ENCODE measurements at places on chromosomes 1 and 21. TPM values are rescaled to one million over a fixed set of nuclear protein-coding genes. Genes with fewer than 3 reads are reported as not detected.

GRCh38 chr1:213622365-213623063 lies 365.3 kb upstream of the PROX1 start:
- DNase-seq: no peak
- no peak overlapping the region for H3K27ac ChIP-seq
- H3K27me3 ChIP-seq: no peaks in the 10 kb centered on the region
- H3K36me3 ChIP-seq: no peaks in the 10 kb centered on the region
- no peaks in the 10 kb centered on the region for H3K4me1 ChIP-seq

The RAB7B gene
- 9.1 TPM for total RNA-seq

GRCh38 chr1:24325587-24326449 lies 6.7 kb downstream of the GRHL3 start:
- no peaks in the 10 kb centered on the region for H3K36me3 ChIP-seq
- H3K4me3 ChIP-seq: no peak overlapping the region
- H3K27me3 ChIP-seq: peaks cover 57% of the 10 kb centered on the region
- H3K4me1 ChIP-seq: no peaks in the 10 kb centered on the region
- DNase-seq: no peak

The BCL2L15 gene
- total RNA-seq: under 0.01 TPM

DNA sequence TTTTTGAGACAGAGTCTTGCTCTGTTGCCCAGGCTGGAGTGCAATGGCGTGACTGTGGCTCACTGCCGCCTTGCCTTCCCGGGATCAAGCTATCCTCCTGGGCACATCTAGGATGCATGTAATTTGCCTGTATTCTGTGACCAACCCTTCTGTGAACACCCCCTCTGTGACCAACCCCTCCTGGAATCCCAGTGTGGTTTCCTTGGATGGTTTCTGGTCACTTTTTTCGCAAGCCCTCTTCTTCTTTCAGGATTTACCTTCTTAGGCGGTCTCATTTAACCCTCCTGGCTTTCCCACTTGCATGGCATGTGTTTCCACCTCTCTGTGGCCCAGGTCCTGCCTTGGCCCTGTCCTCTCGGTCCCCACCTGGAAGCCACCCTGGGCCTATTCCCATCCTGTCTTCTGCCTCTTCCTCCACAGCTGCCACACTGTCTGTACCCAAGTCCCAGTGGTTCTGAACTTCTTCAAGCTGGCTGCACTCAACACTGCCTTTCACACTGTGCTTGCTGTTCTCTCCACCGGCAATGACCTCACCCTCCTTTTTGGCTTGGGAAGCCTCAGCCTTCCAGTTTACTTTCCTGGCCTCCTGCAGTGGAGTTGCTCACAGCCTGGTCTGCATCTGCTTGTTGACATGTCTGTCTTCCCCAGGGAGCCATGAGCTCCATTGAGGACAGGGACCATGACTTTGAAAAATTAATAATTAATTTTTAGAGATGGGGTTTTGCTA lies 57.0 kb downstream of the DISC1 start:
- H3K27me3 ChIP-seq: no peaks in the 10 kb centered on the region
- no peaks in the 10 kb centered on the region for H3K4me1 ChIP-seq
- H3K36me3 ChIP-seq: no peaks in the 10 kb centered on the region
- no peak overlapping the region for H3K27ac ChIP-seq
- no peak overlapping the region for H3K4me3 ChIP-seq
- DNase-seq: no peak

GRCh38 chr1:167916766-167917511 lies 3.0 kb upstream of the ADCY10 start:
- DNase-seq: no peak
- no peak overlapping the region for H3K4me3 ChIP-seq
- H3K36me3 ChIP-seq: no peaks in the 10 kb centered on the region
- peaks cover 2% of the 10 kb centered on the region for H3K4me1 ChIP-seq
- no peaks in the 10 kb centered on the region for H3K27me3 ChIP-seq

DNA sequence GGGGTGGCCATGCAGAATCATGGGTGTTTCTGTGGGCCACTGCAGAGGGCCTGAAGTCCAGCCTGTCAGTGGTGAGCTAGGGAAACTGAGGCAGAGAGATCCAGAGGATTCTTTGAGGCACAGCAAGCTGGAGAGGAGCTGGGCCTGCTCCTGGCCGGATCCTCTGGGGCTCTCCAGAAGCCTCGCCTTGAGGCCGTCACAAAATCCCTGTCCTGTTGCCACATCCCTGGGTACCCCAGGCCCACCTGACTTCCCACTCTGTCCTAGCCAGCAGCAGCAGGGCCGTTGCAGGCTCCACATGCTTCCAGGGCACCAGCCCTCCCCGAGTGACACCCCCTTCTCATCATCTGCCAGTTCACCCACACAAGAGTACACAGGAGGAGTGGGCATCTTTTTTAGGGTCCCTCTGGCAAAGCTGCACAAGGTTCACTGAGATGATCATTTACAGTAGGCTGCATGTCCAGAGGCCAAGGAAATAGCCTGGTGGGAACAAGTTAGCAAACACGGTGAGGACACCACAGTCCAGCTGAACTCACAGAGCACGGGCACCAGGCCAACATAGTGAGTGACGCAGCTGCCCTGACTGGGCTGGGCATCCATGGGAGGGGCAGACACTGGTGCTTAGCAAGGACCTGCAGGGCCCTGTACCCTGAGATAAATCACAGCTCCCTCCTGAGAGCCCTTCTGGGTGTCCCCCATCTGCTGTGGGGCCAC lies 25.1 kb upstream of the TSPEAR start:
- no peak overlapping the region for H3K27ac ChIP-seq
- H3K4me3 ChIP-seq: no peak overlapping the region
- no peaks in the 10 kb centered on the region for H3K4me1 ChIP-seq
- no peak for DNase-seq
- no peaks in the 10 kb centered on the region for H3K27me3 ChIP-seq

GRCh38 chr1:64909031-64909430 lies 57.3 kb downstream of the JAK1 start:
- DNase-seq: no peak
- H3K4me1 ChIP-seq: no peaks in the 10 kb centered on the region
- no peak overlapping the region for H3K4me3 ChIP-seq
- H3K27ac ChIP-seq: no peak overlapping the region
- no peaks in the 10 kb centered on the region for H3K27me3 ChIP-seq

DNA sequence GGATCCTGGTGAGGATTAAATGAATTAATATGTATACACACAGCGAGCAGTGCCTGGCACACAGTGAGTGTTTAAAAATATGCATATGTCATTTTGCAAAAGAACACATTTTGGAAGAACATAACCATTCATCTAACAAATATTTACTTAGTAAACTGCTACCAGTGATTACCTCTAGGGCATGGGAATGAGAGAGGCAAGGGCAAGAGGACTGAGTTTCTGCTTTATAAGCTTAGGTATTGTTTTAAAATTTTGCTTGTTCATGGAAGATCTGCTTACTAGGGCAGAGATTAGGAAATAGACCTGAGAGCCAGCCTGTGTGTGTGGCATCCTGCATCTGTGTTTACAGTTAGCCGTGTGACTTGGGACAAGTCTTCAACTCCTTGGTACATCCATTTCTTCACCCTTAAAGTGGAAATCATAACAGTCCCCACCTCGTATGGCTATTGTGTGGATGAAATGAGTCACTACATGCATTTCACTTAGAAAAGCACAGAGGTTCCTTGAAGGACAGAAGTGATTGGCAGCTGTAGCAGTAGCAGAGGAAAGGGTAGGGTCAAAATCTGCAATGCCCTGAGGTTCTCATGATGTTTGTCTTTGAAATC lies 198.5 kb upstream of the FMN2 start:
- no peak for DNase-seq
- H3K4me3 ChIP-seq: no peak overlapping the region
- H3K36me3 ChIP-seq: no peaks in the 10 kb centered on the region
- H3K27ac ChIP-seq: no peak overlapping the region
- no peaks in the 10 kb centered on the region for H3K27me3 ChIP-seq
- H3K4me1 ChIP-seq: no peaks in the 10 kb centered on the region

The RABIF gene
- total RNA-seq: 5.9 TPM

DNA sequence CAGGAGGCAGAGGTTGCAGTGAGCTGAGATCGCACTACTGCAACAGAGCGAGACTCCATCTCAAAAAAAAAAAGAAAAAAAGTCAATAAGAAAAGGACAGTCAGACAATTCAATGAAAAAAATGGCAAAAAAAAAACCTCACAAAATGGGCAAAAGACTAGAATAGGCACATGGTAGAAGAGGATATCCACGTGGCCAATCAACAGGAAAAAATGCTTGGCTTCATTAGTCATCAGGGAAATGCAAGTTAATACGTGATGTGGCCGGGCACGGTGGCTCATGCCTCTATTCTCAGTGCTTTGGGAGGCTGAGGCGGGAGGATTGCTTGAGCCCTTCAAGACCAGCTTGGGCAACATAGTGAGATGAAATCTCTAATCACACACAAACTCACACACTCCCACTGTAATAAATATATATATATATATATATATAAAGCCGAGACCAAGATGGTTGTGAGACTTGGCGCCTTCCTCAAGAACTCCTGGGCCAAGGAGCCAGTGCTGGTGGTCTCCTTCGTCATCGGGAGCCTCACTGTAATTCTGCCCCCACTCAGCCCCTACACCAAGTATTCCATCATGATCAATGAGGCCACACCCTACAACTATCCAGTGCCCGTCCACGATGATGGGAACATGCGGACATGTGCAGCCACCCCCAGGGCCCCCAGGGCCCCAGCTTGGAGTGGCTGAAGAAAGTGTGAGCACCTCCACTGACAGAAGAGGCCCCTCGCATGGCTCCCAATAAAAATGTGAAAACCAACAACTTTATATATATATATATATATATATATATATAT lies 22.9 kb upstream of the LEFTY2 start:
- no peak overlapping the region for H3K27ac ChIP-seq
- H3K4me3 ChIP-seq: no peak overlapping the region

The CA6 gene
- total RNA-seq: not detected

- H3K36me3 ChIP-seq: no peaks in the 10 kb centered on the region
- DNase-seq: no peak
- no peaks in the 10 kb centered on the region for H3K27me3 ChIP-seq
These were observed 302.1 kb upstream of the RRP15 start for GRCh38 chr1:217983051-217983375.

- no peaks in the 10 kb centered on the region for H3K4me1 ChIP-seq
- DNase-seq: peak; percentile 39
These were observed 30.6 kb downstream of the FAF1 start for GRCh38 chr1:50929376-50929958.

- DNase-seq: no peak
- no peaks in the 10 kb centered on the region for H3K36me3 ChIP-seq
- no peaks in the 10 kb centered on the region for H3K27me3 ChIP-seq
- H3K27ac ChIP-seq: no peak overlapping the region
- no peaks in the 10 kb centered on the region for H3K4me1 ChIP-seq
These were observed 194.2 kb upstream of the FMN2 start for GRCh38 chr1:239897458-239897857.

The SNRNP40 gene
- total RNA-seq: 96.6 TPM

The PTPN7 gene
- not detected for total RNA-seq

The RHD gene
- total RNA-seq: not detected

- no peak for DNase-seq
- H3K27me3 ChIP-seq: no peaks in the 10 kb centered on the region
- H3K27ac ChIP-seq: no peak overlapping the region
- no peaks in the 10 kb centered on the region for H3K4me1 ChIP-seq
- H3K36me3 ChIP-seq: no peaks in the 10 kb centered on the region
- H3K4me3 ChIP-seq: no peak overlapping the region
These were observed 141.8 kb downstream of the HIVEP3 start for GRCh38 chr1:41776891-41777441.

The NFASC gene
- total RNA-seq: 16.5 TPM

GRCh38 chr21:46122237-46122671 lies 24.3 kb downstream of the COL6A2 start:
- DNase-seq: peak; percentile 71
- H3K4me1 ChIP-seq: no peaks in the 10 kb centered on the region
- H3K27ac ChIP-seq: no peak overlapping the region
- H3K27me3 ChIP-seq: no peaks in the 10 kb centered on the region

GRCh38 chr1:20481643-20482498 lies 4.1 kb downstream of the CAMK2N1 start:
- DNase-seq: no peak
- no peaks in the 10 kb centered on the region for H3K27me3 ChIP-seq
- peaks cover 38% of the 10 kb centered on the region for H3K4me1 ChIP-seq

DNA sequence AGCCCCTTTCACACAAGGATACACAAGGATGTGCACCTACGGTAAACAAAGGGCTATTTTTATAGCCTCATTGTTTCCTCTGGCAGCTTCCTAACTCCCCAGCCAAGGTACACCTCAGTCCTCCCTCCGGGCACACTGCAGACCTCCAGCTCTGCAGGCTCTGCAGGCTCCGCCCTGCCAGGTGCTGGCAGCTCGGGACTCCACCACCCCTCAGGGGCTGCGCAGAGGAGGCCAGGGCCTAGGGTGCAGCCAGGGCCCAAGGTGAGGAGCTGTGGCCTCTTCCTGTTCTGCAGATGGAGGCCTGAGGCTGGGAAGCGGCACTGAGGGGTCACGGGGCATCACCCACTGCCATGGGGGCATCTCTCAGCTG lies 19.8 kb upstream of the CLSTN1 start:
- H3K4me3 ChIP-seq: no peak overlapping the region
- no peak overlapping the region for H3K27ac ChIP-seq
- DNase-seq: no peak
- no peaks in the 10 kb centered on the region for H3K4me1 ChIP-seq
- H3K27me3 ChIP-seq: peaks cover 8% of the 10 kb centered on the region

- no peak overlapping the region for H3K27ac ChIP-seq
- no peak overlapping the region for H3K4me3 ChIP-seq
- H3K36me3 ChIP-seq: peaks cover 3% of the 10 kb centered on the region
- DNase-seq: no peak
- H3K27me3 ChIP-seq: no peaks in the 10 kb centered on the region
These were observed 8.0 kb downstream of the CORT start for GRCh38 chr1:10457875-10458274.

DNA sequence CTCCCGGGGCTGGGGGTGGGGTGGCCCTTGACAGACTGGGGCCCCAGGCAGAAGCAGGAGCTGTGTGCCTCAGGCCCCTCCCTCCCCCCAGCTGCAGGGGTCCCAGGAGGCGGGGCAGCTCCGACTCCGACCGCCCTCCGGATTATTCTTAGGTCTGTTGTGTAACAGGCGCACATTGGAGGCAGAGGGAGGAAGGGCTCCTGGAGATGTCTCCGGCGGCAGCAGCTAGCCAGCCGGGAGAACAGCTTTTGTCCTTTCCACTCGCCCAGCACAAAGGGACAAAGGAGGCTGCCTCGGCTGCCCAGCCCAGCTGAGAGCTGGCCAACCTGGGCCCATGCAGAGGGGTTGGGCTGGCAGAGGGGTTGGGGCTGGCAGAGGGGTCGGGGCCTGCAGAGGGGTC lies 29.7 kb upstream of the PLCH2 start:
- peaks cover 2% of the 10 kb centered on the region for H3K4me1 ChIP-seq
- DNase-seq: no peak
- H3K36me3 ChIP-seq: no peaks in the 10 kb centered on the region
- H3K4me3 ChIP-seq: no peak overlapping the region

DNA sequence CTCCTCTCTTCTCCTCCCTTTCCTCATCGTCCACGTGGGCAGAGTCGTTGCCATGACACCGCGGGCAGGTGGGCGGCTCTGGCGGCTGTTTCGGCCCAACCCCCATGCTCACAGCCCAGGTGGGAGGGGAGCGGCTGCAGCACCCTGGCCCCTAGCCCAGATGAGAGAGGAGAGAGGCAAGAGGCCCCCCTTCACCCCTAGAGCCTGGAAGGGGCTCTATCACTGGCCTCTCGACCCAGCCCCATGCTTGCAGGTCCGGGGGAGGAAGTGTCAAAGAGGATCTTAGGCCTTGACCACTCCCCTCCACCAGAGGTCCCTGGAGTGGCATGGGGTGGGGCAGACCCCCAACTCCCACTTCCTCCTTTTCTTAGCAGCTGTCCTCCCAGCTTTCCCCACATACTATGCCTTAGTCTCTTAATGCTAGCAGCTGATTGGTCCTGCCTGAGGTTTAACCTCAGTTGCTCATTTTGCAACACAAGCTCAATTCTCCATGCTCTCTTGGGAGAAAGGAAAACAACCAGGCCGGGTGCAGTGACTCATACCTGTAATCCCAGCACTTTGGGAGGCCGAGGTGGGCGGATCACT lies 10.4 kb downstream of the DLGAP3 start:
- H3K27ac ChIP-seq: no peak overlapping the region
- H3K27me3 ChIP-seq: no peaks in the 10 kb centered on the region
- H3K36me3 ChIP-seq: no peaks in the 10 kb centered on the region
- no peak for DNase-seq
- no peak overlapping the region for H3K4me3 ChIP-seq

Data from fibroblast of lung (primary cell).